ENCODE measurements at places on chromosomes 16 and 17.

DNA sequence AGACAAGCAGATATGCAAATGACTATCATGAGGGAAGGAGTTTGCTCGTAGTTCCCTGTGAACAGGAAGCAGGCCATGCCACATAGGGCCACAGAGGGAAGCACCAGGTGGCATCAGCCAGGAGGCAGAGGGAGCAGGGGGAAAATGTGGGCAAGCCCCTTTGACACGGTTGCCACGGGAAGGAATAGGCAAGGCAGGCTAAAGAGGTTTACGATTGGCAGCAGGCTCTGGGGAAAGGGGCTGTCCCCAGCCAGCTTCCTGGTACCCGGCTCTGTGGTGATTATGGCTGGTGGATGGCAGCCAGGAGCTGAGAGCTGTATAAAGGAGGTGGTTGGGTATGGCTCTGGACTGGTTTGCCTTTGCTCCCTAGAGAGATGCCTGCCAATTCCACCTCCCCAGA, 848 bp downstream of the CES3 start:
- DNase-seq: no peak

DNA sequence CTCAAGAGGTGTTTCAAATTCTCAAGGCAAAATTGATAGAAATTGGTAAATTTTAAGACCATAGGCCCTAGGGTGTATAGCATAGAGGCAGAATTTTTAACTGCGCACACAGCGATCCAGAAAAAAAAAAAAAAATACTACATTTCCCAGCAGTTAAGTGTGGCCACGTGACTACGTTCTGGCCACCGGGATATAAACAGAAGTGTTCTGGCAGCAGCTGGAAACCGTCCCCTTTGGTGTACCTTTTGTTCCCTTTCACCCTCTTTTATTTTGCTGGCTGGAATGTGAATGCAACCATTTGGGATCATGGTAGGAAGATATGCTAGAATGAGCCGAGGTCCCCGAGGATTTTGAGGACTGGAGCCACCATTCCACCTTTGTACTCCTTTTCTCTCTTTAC, 52.7 kb upstream of the AKAP1 start:
- no peak for DNase-seq

- DNase-seq: no peak
Measured at GRCh38 chr16:11670171-11671131, 2.2 kb downstream of the SNN start.

- DNase-seq: no peak
Measured at GRCh38 chr16:68429076-68429854, 19.0 kb downstream of the SMPD3 start.

DNA sequence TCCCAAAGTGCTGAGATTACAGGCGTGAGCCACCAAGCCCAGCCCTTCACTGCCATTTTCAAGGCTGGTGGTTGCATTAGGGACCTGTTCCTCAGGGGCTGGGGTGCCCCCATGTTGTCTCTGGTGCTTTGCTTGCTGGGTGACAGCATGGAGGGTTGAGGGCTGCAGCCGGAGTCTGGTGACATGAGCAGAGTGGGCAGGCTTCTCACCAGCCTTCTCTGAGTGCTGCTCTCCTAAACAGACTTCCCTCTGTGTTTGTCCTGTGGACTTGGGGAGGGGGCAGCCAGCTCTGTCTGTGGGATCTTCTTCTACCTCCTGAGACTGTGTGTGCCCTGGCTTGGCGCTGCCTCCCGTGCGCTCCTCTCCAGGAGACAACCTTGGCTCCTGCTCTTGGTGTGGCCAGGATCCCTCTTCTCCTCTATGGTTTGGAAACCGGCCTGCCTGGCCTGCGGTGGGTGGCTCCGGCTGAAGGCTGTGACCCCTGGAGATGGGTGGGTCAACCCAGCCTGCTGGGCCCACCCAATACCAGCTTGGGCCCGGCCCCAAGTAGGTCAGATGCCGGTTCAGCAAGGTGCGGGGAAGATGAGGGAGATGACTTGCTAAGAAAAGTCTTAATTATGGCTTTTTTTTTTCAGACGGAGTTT, 72.1 kb downstream of the PDPK1 start:
- DNase-seq: no peak

DNA sequence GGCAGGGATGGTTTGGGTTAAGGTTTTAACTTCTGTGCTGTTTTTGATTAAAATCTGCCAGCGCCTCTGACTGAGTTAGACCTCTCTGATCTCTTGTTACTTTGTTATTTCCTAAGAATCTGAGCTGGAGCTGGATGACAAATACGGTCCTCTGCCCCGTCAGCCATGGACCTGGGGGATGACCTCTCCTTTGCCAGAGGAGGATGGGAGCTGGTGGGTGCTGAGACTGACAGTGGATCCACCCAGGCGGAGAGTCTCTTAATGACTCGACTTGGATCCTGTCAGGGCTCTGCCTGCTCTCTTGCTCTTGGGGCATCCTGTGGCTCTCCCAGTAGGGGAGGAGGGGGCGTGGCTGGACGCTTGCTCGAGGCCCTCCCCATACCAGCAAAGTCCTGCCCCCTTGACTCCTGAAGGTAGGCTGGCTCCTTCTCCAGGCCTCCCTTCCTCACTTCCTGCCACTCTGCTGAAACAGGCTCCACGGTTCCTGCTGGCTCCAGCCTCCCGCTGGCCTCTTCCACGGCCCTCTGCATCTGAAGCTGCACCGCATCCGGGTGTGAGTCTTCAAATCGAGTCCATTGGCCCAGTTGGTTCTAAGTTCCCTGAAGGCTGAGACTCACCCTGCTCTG, 24.8 kb upstream of the MAP3K14 start:
- DNase-seq: no peak

DNA sequence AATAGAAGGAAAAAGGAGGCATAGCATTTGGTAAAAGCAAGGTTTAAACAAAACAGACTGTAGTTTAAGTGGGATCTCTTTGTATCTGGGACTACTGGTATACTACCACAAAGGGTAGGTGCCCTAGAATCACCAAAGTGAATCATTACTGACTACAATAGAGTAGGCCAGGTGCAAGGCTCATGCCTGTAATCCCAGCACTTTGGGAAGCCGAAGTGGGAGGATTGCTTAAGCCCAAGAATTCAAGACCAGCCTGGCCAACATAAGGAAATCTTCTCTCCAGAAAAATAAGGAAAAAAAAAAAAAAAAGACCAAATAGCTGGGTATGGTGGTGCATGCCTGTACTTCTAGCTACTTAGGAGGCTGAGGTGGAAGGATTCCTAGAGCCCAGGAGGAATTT, 60.8 kb upstream of the CORO6 start:
- DNase-seq: no peak

- DNase-seq: no peak
Measured at GRCh38 chr17:33292201-33292980, 704 bp downstream of the ASIC2 start.

DNA sequence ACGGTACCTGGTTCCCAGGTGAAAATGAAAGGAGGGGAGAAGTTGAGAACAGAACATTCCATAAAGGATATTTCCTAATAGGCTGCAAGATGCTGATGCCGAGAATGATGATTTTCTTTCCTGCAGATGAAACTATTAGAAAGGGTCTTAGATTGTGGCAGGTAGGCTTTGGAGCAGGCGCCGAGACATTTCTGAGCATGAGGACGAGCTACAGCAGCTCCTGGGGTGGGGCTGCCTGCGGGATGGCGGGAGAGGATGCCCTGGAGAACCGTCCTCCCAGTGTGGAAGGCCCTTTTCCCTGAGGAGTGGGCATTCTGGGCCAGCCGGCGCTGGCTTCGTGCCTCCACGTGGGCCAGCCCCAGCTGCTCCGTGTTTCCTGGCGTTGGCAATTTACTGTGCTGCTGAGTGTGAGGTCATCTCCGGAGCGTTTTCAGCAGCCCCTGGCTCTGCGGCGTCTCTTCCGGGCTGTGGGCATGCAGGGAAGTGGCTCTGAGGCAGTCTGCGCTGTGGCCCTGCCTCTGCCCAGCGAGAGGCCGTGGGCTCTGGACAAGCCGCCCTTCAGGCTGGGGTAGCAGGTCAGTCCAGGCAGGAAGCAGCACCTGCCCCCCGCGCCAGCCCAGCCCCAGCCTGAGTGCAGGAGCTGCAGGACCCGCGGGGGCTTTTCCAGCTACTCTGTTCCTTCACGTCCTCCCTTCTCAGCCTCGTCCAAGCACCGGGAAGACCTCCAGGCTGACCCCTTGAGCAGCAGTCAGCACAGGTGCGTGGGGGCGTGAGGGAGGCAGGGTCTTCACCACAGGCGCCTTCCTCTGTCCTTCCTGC, 12.2 kb downstream of the ENGASE start:
- DNase-seq: no peak

GRCh38 chr17:39667262-39667944, 850 bp upstream of the PNMT start:
- DNase-seq: no peak

DNA sequence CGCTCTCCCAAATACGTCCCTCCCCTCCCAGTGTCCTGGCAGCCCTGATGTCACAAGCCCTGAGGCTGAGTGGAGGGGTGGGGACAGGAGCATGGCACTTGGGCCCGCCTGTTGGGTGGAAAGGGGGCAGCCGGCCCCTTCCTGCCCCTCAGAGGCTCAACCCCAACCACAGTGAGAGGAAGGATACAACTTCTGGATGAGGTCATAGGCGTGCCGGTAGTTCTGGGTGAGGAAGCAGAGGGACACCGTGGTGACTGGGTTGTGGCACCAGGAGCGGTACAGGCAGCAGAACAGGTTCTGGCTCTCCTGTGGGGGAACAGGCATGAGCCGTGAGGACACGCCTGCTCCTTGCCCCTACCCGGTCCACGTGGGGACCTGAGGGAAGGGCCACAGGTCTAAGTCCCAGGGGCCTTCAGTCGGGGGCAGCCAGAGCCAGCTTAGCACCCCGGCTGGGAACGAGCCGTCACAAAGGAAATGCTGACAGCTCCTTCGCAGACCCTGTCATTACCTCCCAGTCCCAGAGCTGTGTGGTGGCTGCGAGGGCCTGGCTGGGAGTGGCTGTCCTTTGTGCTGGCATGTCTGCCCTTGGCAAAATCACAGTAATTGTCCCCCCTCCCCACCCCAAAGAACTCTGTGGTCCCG, 11.2 kb upstream of the MTSS2 start:
- DNase-seq: no peak

- DNase-seq: no peak
Measured at GRCh38 chr16:11066261-11066870, 122.0 kb downstream of the CLEC16A start.

DNA sequence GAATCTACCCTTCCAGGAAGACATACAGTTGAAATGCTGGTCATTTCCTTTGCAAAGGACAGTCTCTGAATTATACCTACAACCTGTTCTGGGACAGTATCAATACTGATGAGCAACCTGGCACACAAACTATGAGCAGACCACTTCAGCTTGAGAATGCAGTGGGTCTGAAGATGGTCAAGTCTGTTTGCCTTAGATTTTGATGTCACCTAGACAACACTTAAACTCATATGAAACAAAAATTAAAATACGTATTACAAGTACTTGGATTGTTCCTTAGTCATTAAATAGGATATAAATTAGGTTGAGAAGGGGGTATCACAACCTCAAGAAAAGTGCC, 3.5 kb downstream of the SRSF2 start:
- no peak for DNase-seq

DNA sequence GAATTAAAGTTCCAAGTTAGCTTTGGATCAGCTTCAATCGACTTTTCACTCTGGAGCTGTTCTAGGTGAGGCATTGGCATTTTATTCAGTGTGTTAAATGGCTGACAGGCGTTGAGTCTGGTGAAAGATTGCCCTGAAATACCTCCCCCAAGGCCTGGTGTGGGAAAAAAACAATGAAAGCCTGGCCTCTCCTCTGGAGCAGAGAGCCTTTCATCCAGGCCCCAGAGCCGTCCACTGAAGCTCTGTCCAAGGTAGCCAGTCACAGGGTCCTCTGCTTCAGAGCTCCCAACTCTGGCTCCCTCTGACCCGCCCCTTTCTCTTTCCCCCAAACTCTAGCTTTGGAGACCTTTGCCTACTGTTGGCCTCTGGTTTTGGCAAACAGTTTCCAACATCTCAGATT, 123.6 kb upstream of the CRHR1 start:
- DNase-seq: no peak

- no peak for DNase-seq
Measured at GRCh38 chr17:18315562-18315922, 449 bp downstream of the SMCR8 start.

DNA sequence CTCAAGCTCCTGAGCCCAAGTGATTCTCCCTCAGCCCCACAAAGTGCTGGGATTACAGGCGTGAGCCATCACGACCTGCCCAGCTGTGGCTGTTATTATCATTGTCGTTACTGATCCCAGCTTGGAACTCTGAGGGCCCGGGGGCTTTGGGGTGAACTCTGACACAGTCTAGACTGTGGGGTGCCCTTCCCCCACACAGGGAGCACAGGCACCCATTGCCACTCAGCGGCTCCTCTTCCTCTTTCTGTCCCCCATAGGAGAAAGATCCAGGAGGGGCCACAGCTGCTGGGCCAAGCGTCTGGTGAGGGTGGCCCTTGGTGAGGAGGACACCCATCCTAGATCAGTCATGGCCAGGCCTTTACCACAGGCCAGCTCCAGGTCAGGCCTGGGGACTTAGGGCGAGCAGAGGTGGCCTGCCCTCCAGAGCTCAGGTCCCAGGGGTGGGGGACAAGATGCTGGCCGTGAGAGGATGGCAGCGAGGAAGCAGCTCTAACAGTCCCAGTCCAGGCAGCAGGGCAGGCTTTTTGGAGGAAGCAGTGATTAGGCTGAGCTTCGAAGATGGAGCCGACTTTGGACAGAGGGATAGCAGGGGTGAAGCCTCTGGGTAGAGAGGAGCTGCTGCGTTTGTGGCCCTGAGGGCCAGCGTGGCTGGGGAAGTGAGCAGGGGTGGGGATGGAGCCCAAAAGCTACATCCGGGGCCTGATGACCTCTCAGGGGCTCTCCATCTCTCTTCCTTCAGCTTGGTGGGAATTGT, 24.7 kb downstream of the TMEM235 start:
- no peak for DNase-seq

GRCh38 chr16:6970171-6970857, 362.3 kb upstream of the RBFOX1 start:
- no peak for DNase-seq

GRCh38 chr17:77798031-77798430, 160.5 kb upstream of the TNRC6C start:
- DNase-seq: no peak

GRCh38 chr16:60484901-60485300, 1551.3 kb downstream of the CDH8 start:
- DNase-seq: no peak

GRCh38 chr17:66240630-66241029, 11.4 kb upstream of the APOH start:
- no peak for DNase-seq

DNA sequence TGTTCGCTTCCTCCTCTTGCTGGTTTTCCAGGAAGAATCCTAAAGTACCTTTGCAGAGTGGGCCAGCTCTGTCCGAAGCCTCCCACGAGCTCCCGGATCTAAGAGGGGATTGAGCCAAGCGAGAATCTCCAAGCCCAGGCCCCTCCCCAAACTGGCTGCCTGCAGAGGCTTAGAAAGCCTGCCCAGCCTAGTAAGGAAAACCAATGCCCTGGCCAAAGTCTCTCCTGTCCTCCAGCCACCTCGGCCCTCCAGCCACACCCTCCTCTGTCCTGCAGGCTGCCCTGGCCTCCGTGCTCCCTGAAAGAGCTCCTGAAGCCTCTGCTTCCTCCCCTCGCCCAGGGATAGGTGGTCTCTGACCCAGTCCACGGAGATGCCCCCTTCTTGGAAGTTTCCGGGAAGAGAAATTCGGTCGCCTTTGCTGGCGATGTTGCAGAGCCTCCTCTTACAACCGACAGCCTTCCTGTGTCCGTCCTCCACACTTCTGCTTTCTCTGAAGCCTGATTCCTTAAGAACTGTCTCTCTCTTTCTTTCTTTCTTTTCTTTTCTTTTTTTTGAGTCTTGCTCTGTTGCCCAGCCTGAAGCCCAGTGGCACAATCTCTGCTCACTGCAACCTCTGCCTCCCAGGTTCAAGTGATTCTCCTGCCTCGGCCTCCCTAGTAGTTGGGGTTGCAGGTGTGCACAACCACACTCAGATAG, 54.9 kb upstream of the TOB1 start:
- no peak for DNase-seq
